ENCODE measurements at places on chromosomes 2 and 18.
A peak's percentile ranks its signal among the peaks of the same experiment; 100 is the strongest.

- no peak for DNase-seq
Observed at GRCh38 chr18:44778788-44779187, 98.1 kb downstream of the SETBP1 start.

GRCh38 chr2:223414646-223415045, 187.5 kb downstream of the SCG2 start:
- DNase-seq: no peak

DNA sequence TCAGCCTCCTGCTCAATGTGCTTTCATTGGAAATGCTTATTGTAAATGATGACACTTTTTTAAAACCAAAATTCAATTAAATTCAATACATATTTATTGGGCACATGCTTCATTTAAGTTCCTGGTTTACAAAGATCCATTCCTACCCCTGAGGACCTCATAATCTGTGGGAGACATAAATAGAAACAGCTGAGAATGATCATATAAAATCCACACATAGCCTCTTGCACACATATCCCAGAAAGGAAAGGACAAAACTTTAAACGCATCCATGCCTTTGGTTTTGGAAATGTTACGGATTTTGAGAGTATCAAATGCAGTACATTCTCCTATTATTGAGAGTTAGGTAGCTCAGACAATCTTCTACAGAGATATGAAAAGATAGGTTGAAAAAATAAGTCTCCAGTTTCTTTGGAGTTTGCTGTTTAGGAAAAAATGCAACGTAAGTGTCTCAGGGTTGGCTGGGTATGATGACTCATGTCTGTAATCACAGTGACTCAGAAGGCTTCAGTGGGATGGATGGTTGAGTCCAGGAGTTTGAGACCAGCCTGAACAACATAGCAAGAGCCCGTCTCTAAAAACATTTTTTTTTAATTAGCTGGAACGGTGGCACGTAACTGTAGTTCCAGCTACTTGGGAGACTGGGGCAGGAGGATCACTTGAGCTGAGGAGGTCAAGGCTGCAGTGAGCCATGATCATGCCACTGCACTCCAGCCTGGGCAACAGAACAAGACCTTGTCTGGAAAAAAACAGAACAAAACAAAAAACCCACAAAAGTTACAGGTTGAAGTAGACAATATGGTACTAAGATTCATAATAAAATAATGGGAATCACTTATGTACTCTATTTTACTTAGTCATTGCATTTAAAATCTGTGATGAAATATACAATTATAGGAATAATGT, 3.9 kb upstream of the PRELID3A start:
- no peak for DNase-seq

- DNase-seq: no peak
Observed at GRCh38 chr2:68743531-68743930, 8.9 kb downstream of the ARHGAP25 start.

- DNase-seq: peak; percentile 67
Observed at GRCh38 chr18:77057006-77057395, 75.6 kb downstream of the MBP start.

Data from NCI-H510A (cell line).